Stomach (tissue), 19 donors: ENCODE measurements at places on chromosomes 11 and 22. TPM values are rescaled to one million over a fixed set of nuclear protein-coding genes. Genes with fewer than 3 reads are reported as not detected.

The LGALS12 gene
- not detected for total RNA-seq

DNA sequence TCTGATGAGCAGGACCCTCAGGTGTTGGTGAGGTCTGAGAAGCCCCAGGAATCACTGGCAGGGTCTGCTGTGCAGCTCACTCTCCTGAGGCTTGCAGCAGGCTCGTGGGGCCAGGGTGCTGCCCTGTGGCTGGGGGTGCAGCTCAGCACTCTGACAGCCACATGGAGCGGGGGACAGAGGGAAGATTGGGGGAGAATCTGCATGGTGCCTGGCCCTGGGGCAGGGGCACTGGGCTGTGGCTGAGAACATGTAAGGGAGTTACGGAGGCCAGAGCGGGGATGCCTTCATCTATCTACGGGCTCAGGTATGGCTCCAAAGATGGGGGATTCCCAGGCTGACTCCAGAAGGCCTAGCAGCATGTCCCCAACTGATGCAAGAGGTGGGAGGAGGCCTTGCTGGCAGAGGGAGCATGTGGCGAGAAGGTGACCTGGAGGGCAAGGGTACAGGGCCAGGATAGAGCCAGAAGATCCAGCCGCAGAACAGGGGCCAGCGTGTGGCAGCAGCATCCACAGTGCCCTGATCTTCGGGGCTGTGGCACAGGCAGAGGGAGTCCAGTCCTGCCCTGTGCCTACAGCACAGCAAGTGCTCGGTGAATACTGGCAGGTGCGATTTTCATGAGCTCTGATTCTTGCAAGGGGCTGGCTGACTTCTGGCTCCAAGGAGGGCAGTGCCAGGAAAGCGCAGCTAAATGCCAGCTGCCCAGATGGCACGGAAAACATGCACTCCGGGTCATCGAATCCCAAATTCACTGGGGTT is 184.7 kb downstream of the CTTN start:
- DNase-seq, result no peak

The MRGPRE gene
- not detected for total RNA-seq

GRCh38 chr11:11074686-11075335 is 217.0 kb upstream of the ZBED5 start:
- DNase-seq, result no peak

The APOL1 gene
- total RNA-seq, result 87.5 TPM

GRCh38 chr22:30002861-30003486 is 77.3 kb upstream of the HORMAD2 start:
- DNase-seq, result no peak

GRCh38 chr22:44887941-44888366 is 121.9 kb downstream of the PHF21B start:
- no peak for DNase-seq

The MPPED1 gene
- total RNA-seq, result not detected

- DNase-seq, result no peak
These were observed 285.0 kb downstream of the TTC28 start for GRCh38 chr22:28394513-28395110.

DNA sequence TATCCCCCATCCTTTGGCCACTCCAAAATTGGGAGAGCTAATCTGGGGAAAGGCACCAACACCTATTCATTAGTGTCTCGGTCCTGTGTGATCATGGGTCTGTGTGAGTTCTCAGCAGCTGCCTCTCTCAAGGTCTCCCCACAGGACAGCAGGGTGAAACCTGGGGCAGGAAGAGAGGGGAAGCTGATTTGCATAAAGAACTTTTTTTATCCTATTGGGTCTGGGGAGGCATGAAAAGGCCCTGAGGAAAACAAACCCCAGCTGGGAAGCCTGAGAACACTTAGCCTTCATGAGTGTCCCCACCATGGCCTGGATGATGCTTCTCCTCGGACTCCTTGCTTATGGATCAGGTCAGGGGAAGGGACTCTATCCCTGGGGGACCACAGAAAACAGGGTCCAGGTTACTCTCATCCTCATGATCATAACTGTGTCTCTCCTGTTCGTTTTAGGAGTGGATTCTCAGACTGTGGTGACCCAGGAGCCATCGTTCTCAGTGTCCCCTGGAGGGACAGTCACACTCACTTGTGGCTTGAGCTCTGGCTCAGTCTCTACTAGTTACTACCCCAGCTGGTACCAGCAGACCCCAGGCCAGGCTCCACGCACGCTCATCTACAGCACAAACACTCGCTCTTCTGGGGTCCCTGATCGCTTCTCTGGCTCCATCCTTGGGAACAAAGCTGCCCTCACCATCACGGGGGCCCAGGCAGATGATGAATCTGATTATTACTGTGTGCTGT is 116.0 kb upstream of the TOP3B start:
- DNase-seq, result no peak

The OR5T3 gene
- total RNA-seq, result not detected

- peak; percentile 50 for DNase-seq
These were observed 3.2 kb downstream of the NUP50 start for GRCh38 chr22:45166932-45167331.

The OR51B2 gene
- total RNA-seq, result 0.92 TPM

- no peak for DNase-seq
These were observed 56.2 kb upstream of the ZBED5 start for GRCh38 chr11:10914050-10914449.

The MGAT3 gene
- total RNA-seq, result 12.0 TPM

DNA sequence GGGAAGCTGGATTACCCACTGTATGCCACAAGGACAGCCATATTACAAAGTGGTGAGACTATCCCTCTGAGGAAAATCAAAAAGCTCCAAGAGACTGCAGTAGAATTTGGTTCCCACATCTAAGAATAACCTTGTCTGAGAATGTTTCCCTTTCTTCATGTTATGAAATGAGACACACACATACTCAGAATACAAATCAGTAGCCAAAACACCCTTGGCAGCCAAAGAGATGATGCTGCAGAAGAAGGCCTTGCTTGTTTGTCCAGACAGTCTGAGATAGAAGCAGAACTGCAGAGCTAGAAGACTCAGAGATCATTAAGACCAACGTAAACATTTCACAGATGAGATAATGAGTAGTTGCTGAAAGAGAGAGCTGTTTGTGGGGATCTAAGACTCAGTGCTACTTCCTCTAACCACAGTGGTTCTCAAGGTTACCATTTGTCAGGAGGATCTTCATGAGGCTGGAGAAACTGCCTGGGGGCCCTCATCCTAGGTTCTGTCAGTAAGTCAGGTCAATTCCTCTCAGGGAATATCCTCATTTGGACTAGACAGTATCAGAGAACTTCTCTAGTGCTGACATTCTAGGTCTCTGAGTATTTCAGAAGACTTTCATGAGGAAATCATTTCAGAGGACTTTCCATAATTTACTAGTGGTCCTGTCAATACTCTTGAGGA is 38.9 kb downstream of the RELT start:
- no peak for DNase-seq

The CDC42EP1 gene
- total RNA-seq, result 195 TPM

- peak; percentile 88 for DNase-seq
These were observed at the start of gene RAB38 for GRCh38 chr11:88174709-88175568. RAB38 (minus strand) TSS chr11:88175443; CDS start chr11:88175384, 59 bp downstream.

DNA sequence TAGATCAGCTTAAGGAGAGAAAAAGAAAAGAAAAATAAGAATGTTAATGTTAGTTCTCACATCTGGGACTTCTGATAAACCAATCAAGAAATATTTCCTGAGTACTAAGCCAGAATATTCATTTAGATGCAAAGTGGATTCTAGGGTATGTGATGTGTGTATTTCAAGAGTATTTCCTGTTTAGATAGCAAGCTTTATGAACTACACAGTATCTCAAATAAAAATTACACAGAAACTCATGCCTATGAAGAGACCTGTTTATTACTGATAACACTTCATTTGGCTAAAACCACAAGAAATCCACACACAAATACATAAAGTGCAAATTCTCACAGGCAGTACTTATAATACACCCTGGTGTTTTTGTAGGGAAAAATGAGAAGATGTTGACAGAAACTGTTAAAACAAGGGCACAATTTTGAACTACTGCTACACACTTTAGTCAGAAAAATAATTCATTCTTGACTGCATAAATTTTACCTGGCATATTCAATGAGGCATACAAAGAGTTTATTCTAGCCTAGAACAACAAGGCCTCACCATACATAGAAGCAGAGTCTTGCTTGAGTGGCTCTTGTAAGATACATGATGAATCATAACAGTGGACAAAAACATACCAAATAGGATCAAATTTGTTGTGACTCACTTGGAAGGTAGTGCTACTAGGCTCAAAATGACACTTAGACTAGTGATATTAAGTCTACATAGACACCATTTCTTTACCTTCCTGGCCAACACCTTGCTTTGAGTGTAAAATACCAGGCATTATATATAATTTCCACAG is 18.8 kb upstream of the P4HA3 start:
- DNase-seq, result no peak
